A549 (cell line): ENCODE measurements at places on chromosomes 3 and 15.

- no peak for DNase-seq
Measured at GRCh38 chr3:64560791-64561190, 127.0 kb downstream of the ADAMTS9 start.

- no peak for DNase-seq
Measured at GRCh38 chr15:48170981-48171380, 7.1 kb downstream of the MYEF2 start.

- no peak for DNase-seq
Measured at GRCh38 chr15:25173241-25174028, 218.6 kb downstream of the SNRPN start.

GRCh38 chr3:133863911-133864310 is 31.8 kb downstream of the RAB6B start:
- no peak for DNase-seq

GRCh38 chr15:79314186-79314585 is 3.3 kb downstream of the TMED3 start:
- no peak for DNase-seq

DNA sequence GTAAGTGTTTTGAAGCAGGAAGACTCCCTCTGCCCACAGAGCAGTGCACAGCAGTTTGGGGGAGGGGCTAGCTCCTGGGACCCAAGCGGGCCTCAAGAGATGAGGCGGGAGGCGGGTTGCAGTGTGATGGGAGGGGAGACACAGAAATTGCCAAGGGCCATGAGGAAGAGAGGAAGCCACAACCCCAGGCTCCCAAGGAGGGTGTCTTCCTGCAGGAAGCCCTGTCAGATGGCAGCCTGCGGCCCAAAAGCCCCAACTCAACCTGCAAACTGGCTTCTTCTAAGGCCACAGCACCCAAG is 7.3 kb upstream of the ISLR2 start:
- DNase-seq, result no peak

GRCh38 chr15:92415639-92416297 is 22.1 kb downstream of the ST8SIA2 start:
- DNase-seq, result no peak

DNA sequence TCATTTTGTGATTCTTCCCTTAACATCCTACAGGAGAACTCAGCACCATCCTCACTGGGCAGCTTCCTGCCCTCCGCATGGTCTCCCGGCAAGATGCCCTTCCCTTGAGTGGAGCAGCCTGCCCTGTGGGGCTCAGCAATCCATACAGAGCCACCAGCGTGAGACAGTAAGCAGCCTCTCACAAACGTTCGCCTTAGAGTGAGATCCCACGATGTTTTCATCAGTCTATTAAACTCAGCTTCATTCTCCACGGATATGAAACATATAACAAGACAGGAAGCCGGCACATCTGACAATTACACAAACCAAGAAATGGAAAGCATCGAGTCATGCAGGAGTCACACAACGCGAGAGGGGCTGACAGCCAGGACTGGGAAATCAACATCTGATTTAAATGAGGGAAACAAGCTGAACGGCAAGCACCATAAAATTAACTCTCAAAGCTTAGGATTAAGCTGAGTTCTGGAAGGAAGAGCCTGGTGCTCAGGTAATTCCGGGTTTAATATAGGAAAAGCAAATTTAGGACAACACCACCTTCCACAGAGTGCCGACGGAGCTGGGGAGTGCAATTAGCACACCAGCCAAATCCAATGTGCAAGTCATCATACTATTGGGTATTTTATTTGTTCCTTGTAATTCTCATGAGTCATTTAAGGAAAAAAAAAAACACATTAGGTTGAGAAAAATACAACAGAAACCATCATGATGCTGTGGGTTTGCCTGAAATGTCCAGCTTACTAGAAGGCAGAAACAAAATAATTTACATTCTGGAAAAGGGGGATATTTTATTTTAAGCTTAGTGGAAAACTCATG is 272.0 kb downstream of the OCA2 start:
- no peak for DNase-seq

DNA sequence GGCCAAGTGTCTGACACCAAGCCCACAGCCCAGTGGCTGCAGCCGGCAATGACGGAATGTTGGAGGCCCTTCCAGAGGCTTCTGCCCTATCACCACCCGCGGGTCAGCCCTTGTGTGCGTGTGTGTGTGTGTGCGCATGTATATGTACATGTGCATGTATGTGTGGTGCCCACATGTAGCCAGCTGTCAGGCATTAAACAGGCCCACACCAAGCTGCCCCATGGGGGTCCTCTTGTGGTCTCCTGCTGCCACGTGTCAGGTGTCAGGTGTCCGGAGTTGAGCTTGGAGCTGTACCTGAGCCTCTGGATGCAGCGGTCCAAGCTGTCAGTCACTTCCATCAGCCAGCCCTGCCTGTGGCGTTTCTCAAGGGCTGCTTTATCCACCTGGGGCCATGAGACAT is 13.9 kb downstream of the UROC1 start:
- DNase-seq, result no peak

DNA sequence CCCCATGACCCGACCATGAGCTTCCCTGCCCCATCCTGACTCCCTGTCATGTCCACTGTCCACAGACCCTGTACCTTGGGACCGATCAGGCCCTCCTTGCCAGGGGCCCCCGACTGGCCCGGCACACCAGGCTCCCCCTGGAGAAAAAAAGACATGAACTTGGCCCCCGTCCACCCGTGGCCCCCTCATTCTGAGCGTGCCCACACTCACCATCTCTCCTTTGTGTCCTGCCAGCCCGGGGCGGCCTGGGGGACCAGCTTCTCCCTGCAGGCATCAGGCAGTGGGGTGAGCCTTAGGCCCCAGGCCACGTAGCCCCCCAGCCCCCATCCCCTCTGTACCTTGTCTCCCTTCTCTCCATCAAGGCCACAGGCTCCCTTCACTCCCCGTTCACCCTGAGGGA is 3.9 kb upstream of the UCN2 start:
- no peak for DNase-seq

GRCh38 chr15:95291898-95292472 is 1038.5 kb upstream of the NR2F2 start:
- peak; percentile 63 for DNase-seq

DNA sequence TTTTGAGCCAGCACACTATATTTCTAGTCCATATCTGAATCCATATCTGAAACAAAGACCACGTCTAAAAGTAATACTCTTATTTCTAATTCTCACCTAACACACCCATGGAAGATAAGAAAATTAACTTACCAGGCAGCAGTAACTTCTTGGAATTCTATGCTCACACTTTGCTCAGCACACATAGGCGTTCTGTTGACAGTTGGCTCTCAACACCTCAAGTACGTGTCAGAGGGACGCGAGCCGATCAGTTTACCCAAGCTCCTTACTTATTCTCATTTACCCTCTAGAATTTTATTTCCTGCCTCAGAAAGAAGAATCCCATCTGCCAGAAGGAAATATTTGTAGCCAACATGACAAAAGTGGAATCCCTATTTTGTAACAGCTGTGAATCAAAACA is 911.9 kb downstream of the FHIT start:
- no peak for DNase-seq

- peak; percentile 55 for DNase-seq
Measured at GRCh38 chr15:80849308-80849707, 70.1 kb downstream of the CEMIP start.

- no peak for DNase-seq
Measured at GRCh38 chr3:43966530-43966929, 275.2 kb upstream of the TOPAZ1 start.

DNA sequence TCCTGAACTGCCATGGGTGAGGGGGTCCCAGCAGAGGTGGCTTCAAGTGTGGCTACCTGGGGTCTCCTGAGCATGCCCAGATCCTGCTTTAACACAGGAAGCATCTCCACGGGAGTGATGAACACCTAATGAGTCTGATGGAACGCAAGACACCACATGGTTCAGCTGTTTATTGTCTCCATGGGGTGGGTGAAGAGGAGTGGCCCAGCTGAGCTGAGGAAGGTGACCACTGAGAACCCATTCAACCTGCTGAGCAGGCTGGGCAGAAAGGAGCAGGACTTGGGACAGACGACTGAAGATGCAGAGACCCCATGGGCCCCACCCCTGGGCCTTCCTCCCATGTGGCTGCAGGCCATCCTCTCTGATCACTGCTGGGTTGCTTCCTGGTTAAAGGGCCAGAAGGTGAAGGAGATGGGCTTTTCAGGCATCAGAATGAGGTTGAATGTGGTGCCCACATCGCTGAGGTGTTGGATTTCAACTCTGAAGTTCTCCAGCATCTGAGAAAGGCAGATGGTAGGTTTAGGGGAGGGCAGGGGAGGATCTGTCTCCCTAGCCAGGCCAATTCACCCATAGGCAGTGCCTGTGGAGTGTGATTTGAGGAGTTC is 29.7 kb downstream of the CYP11A1 start:
- DNase-seq, result no peak

GRCh38 chr3:19931767-19932188 is 2.2 kb downstream of the EFHB start:
- no peak for DNase-seq

DNA sequence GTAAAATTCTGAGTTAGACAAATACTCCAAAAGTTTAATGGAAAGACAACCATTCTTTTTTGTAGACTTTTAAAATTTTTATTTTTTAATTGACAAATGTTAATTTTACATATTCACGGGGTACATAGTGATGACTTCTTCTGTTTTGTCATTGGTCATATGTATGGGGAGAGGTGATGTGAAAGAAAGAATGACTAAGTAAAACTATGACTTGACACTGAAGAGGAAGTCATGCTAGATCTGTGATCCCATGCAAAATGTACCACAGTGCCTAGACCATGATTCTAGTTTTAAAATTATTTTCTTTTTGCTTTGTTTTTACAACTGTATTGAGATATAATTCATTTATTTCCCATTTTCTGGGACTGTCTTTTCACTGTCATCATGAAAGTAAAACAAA is 281.6 kb downstream of the MBNL1 start:
- DNase-seq, result no peak
